ENCODE measurements at places on chromosomes 7 and 10. TPM values are rescaled to one million over a fixed set of nuclear protein-coding genes. Genes with fewer than 3 reads are reported as not detected.

DNA sequence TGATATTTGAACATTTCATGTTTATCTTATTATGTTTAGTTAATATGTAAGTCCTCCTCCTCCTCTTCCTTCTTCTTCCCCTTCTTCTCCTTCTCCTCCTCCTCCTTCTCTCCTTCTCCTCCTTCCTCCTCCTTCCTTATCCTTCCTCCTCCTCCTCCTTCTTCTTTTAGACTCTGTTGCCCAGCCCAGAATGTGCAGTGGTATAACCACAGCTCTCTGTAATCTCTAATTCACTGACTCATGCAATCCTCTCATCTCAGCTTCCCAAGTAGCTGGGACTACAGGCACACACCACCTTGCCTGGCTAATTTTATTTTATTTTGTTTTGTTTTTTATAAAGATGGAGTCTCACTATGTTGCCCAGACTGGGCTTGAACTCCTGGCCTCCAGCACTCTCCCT, 83.4 kb upstream of the ODAD2 start:
- H3K4me3 ChIP-seq = no peak overlapping the region
- no peaks in the 10 kb centered on the region for H3K36me3 ChIP-seq
- H3K4me1 ChIP-seq = no peaks in the 10 kb centered on the region
- no peak overlapping the region for H3K27ac ChIP-seq

- no peaks in the 10 kb centered on the region for H3K27me3 ChIP-seq
- no peak overlapping the region for H3K4me3 ChIP-seq
- H3K27ac ChIP-seq = no peak overlapping the region
Observed at GRCh38 chr10:93874309-93875031, 19.3 kb upstream of the SLC35G1 start.

DNA sequence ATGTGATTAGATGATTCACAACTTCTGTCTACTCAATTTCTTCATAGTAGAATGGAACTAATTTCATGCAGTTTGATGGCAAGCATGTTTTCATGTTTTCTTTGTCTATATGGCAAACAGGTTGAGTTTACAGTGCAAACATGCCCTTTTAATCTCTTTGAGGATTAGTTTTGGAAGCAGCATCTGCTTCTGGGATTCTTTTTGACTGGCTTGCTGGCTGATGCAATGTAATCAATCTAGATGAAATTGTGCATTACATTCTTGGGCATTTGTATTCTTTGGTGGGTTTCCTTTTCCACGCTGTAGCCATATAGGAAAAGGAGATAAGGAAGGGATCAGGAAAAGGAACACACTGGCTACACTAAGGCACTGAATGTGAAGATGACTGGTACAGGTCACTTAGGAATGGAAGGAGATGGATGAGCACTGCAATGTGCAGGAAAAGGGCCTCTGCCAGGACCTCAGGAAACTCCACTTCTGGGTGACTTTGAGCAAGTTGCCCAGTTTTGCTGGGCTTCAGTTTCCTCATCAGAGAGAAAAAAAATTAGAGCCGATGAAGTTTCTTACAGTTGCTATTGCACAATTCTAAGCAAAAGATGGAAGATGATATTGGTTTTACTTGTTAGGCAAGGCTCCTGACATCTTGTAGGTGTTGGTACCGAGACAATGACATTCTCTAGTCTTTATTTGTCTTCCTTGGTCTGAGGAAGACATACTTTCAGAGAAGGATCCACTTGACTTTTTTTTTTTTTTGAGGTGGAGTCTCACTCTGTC, 269.1 kb downstream of the SUGCT start:
- no peaks in the 10 kb centered on the region for H3K36me3 ChIP-seq
- no peaks in the 10 kb centered on the region for H3K4me1 ChIP-seq
- no peak overlapping the region for H3K4me3 ChIP-seq
- DNase-seq = no peak
- no peak overlapping the region for H3K27ac ChIP-seq

DNA sequence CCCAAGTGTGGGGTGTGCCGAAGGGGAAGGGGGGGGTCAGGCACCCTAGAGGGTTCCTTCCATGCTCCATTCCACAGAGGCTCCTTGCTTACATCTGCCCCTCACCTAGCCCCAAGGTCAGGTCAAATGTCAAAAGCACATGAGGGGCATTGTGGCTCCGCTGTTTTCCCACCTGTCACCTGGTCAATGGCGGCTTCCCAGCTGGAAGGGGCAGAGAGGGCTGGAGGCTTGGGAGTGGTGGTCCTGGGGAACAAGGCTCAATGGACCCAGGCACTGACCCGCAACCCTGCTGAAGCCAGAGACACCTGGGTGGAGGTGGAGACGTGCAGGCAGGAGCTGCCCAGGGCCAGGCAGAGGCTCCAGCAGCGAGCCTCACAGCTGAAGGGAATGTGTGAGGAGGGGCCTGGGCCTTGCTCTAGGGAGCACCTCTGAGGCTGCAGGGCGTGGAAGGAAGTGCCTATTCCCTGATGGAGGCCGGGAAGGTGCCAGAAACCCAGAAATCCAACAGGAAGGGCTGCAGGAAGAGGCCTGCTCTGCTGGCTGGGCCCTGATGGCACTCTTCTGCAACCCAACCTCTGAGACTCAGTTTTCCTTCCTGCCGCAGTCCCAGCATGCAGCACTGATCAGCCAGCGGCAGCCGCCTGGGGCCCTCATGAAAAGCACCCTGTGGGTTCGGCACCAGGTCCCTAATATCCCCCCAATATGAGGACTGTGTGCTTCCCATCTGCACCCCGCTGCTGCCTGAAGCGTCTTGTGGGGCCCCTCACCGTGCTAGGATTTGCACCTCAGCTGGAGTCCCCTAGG, 16.0 kb downstream of the RASGEF1A start:
- no peaks in the 10 kb centered on the region for H3K27me3 ChIP-seq
- peak; percentile 6 for DNase-seq
- H3K27ac ChIP-seq = no peak overlapping the region
- no peaks in the 10 kb centered on the region for H3K4me1 ChIP-seq
- H3K36me3 ChIP-seq = no peaks in the 10 kb centered on the region

DNA sequence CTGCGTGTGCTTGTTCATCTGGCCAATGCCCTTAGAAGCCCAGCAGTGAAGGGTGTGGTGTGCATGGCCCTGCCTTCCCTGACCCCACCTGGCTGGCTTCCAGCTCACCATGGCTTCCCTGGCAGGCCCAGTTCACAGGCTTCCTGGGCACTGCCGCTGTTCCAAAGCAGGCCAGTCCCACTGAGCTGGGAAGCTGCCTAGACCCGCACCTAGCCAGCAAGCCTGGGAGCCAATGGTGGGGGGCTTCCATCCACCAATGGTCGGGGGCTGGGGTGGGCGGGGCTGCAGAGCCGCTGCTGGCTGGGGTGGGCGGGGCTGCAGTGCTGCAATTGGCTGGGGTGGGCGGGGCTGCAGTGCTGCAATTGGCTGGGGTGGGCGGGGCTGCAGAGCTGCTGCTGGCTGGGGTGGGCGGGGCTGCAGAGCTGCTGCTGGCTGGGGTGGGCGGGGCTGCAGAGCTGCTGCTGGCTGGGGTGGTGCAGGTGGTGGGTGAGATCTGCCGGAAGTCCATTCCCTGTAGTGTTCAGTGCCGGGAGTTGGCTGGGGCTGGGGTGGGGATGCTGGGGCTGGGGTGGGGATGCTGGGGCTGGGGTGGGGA, 12.4 kb downstream of the CALY start:
- no peak overlapping the region for H3K27ac ChIP-seq
- DNase-seq = peak; percentile 89
- peaks cover 7% of the 10 kb centered on the region for H3K27me3 ChIP-seq
- no peaks in the 10 kb centered on the region for H3K36me3 ChIP-seq
- peaks cover 29% of the 10 kb centered on the region for H3K4me1 ChIP-seq

DNA sequence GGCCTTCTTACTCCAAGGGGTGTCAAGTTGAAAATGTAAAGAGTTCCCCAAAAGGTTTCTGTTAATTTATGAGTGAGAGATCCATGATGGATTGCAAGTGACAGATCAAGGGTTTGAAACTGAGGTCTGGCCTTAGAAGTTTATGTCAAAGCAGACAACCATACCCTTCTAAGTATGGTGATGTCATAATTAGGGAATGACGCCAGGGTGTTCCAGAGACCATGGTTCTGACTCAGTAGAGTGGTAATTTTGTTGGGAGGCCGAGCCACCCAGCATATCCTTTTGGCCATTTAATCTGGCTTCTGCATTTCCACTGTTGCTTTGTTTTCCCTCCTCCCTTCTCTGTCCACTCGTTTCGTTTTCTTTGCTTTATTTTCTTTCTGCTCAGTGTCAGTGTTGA, 2.7 kb downstream of the TRUB1 start:
- no peak overlapping the region for H3K27ac ChIP-seq
- no peaks in the 10 kb centered on the region for H3K4me1 ChIP-seq
- DNase-seq = no peak
- peaks cover 42% of the 10 kb centered on the region for H3K36me3 ChIP-seq
- H3K27me3 ChIP-seq = no peaks in the 10 kb centered on the region

GRCh38 chr7:13448243-13448642, 541.2 kb downstream of the ETV1 start:
- no peaks in the 10 kb centered on the region for H3K36me3 ChIP-seq
- no peaks in the 10 kb centered on the region for H3K4me1 ChIP-seq
- no peak overlapping the region for H3K27ac ChIP-seq
- H3K4me3 ChIP-seq = no peak overlapping the region

- no peaks in the 10 kb centered on the region for H3K36me3 ChIP-seq
- no peak overlapping the region for H3K27ac ChIP-seq
- DNase-seq = no peak
- H3K4me1 ChIP-seq = no peaks in the 10 kb centered on the region
- H3K27me3 ChIP-seq = no peaks in the 10 kb centered on the region
Observed at GRCh38 chr7:85019778-85020177, 167.1 kb downstream of the SEMA3D start.

DNA sequence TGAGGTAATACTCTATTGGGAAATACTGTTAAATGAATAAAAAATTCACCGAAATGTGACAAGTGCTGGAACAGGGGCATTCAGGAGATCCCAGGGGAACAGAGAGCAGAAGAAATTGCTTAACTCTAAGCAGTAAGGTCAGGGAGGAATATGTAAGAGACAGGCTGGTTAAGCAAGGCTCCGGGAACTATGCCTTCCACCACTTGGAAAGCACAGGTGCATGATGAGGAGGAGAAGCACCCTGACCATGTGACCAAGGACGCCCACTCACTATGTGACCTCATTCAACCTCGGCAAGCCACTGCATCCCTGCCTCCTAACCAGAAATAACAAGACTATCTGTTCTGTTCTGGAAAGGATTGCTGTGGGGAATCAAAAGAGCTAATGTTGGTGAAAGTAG, 218.4 kb downstream of the ELMO1 start:
- no peak for DNase-seq
- H3K4me3 ChIP-seq = no peak overlapping the region
- no peaks in the 10 kb centered on the region for H3K27me3 ChIP-seq
- H3K27ac ChIP-seq = no peak overlapping the region
- H3K36me3 ChIP-seq = no peaks in the 10 kb centered on the region

DNA sequence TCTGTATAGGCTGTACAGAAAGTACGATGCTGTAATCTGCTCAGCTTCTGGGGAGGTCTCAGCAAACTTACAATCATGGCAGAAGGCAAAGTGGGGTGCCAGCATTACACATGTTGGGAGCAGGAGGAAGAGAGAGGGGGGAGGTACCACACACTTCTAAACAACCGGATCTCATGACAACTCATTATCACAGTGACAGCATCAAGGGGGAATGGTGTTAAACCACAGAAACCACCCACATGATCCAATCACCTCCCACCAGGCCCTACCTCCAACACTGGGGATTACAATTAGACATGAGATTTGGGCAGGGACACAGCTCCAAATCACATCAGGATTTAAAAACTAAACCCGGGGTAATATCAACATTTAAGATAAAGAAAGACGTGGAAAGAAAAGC, 468.8 kb upstream of the AUTS2 start:
- no peak for DNase-seq
- no peak overlapping the region for H3K27ac ChIP-seq
- no peaks in the 10 kb centered on the region for H3K27me3 ChIP-seq
- H3K36me3 ChIP-seq = no peaks in the 10 kb centered on the region
- H3K4me3 ChIP-seq = no peak overlapping the region

GRCh38 chr10:48789486-48790456, 105.1 kb downstream of the WDFY4 start:
- no peak for DNase-seq
- no peaks in the 10 kb centered on the region for H3K4me1 ChIP-seq

DNA sequence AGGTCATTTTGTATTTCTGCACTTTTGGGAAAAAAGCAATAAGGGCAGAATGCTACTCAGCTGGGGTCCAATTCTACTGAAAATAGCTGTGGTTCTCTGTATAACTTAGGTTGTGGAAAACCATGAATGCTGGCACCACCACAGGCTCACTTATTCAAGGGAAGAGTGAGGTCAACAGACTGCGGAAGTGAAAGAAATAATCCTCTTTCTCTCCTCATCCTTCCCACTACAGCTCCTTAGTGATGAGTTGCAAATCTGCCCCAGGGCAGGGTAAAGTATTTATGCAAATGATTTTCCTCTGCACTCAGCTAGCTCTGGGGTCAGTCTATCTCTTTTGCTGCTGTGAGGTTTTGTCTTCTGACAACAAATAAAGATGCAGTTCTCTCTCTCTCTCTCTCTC, 74.1 kb upstream of the PTPRZ1 start:
- H3K4me3 ChIP-seq = no peak overlapping the region
- no peaks in the 10 kb centered on the region for H3K4me1 ChIP-seq
- DNase-seq = no peak
- H3K27ac ChIP-seq = no peak overlapping the region

- H3K36me3 ChIP-seq = no peaks in the 10 kb centered on the region
- H3K27ac ChIP-seq = no peak overlapping the region
- no peaks in the 10 kb centered on the region for H3K4me1 ChIP-seq
- no peak overlapping the region for H3K4me3 ChIP-seq
Observed at GRCh38 chr7:7798510-7798909, 80.1 kb upstream of the RPA3 start.

DNA sequence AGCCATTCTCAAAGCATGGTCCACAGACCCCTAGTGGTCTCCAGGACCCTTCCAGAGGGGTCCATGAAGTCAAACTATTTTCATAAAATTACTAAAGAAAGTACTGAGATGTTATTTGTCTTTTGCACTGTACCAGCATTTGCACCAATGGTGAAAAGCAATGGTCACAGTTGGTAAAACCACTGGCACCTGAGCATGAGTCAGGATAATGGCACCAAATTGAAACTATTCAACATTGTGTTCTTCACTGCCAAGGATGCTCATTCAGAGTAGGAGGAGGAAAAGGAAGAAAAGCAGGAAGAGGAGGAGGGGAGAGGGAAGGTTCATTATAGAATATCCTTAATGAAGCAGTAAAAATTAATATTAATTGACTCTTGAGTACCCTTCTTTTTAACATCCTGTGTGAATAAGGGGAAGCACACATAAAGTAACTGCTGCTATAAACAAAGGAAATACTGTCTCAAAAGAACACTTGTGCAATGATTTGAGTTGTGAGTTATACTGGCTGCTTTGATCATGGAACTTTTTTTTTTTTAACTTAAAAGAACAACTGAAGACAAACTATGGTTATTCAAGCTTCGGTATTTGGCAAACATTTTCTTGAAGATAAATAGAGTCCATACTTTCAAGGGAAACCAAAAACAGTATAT, 60.2 kb downstream of the MPP7 start:
- no peaks in the 10 kb centered on the region for H3K36me3 ChIP-seq
- H3K27ac ChIP-seq = no peak overlapping the region
- no peaks in the 10 kb centered on the region for H3K27me3 ChIP-seq
- H3K4me3 ChIP-seq = no peak overlapping the region
- H3K4me1 ChIP-seq = no peaks in the 10 kb centered on the region

FZD8 gene
- 0.83 TPM for total RNA-seq

CAV1 gene
- total RNA-seq = 17.7 TPM

FAM20C gene
- total RNA-seq = 50.7 TPM

CRYGN gene
- not detected for total RNA-seq

PPA1 gene
- total RNA-seq = 67.7 TPM

CLRN3 gene
- 215 TPM for total RNA-seq

COBL gene
- 104 TPM for total RNA-seq

CLCN1 gene
- 2.5 TPM for total RNA-seq

PRF1 gene
- total RNA-seq = 6.6 TPM

FOXP2 gene
- 46.2 TPM for total RNA-seq

HOXA6 gene
- 45.0 TPM for total RNA-seq

Data from Peyer's patch (tissue), 4 donors.